ENCODE measurements at places on chromosomes 2 and 18.

GRCh38 chr2:46699934-46700256, 215.7 kb downstream of the MCFD2 start:
- no peak for DNase-seq

DNA sequence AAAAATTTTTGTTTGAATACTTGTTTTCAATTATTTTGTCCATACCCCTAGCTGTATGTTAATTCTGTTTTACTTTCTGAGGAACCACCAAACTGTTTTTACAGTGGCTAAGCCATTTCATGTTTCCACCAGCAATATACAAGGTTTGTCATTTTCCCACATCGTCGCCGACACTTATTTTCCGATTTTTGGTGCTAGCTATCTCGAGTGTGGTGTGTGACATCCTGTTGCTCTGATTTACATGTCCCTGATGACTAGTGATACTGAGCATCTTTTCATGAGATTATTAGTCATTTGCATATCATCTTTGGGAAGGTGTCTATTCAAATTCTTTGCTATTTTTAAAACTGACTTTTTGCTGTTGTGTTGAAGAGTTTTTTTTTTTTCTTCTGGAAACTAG, 7.2 kb upstream of the GPC1 start:
- DNase-seq, result no peak

DNA sequence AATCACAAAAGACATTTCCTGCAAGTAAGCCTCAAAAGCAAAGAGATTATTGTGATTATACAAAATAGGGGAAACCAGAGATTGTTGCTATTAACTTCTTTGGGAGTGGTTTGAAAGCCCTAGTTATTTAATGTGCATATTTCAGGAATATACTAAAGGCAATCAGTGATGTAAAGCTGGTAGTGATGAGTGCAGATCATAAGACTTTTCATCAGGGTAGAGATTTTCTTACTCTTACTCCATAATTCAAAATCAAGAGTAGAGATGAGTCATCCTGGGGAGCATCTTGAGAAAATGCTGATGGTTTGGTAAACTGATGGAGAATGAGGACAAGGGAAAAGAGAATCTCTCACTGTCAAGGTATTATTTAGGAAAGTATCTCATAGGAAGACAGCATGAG, 309.5 kb downstream of the FBXO15 start:
- no peak for DNase-seq

DNA sequence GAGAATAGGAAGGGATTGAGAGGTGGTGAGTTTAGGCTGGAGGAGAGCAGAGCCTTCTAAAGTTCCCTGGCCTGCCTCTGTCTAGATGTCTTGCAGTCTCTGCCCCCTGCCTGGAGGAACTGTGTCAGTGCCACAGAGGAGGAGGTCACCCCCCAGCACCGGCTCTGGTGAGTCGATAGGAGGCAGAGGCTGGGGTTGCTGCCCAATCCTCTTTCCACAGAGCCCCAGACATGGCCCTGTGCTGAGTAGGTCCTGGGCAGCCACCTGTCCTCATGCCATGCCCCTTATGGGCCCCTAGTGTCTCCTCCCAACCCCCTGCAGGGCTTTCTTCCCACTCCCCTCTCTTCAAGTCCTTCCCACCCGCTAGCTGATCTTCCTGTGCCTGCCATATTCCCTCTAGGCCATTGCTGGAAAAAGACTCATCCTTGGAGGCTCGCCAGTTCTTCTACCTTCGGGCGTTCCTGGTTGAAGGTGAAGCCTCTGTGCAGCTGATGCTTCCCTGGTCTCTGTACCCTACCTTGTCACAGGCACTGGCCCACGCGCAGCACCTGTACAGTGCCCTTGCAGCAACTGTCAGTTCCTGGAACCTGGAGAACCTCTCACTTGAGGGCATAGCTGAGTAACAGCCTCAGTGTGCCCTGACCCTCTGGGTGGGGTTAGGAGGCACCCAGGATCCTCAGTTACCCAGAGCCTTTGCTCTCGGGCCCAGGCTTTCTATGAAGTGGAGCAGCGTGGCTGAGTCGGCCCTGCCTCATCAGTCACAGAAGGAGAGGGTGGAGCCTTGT, 13.2 kb upstream of the SLC4A3 start:
- DNase-seq, result no peak

- no peak for DNase-seq
These were observed 10.2 kb upstream of the TMEM247 start for GRCh38 chr2:46469116-46469515.

- no peak for DNase-seq
These were observed 955 bp upstream of the BBS5 start for GRCh38 chr2:169478339-169478738.

DNA sequence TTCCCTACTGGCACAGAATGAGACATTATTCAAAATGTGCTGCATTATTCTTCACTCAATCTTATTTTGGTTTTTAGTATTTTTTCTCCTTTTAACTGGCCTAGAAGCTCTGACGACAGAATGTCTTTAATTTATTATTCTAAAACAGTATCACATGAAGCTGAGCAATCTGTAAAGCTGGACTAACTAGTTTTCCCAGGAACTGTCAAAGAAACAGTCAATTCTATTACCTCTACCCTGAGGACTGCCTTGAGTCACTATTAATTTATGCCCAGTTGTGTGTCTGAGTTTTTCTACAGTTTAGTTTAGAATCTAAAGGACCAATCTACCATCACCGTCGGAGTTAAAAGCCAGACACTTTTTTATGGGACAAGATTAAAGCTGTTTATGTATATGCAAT, 31.6 kb downstream of the MBD2 start:
- no peak for DNase-seq

DNA sequence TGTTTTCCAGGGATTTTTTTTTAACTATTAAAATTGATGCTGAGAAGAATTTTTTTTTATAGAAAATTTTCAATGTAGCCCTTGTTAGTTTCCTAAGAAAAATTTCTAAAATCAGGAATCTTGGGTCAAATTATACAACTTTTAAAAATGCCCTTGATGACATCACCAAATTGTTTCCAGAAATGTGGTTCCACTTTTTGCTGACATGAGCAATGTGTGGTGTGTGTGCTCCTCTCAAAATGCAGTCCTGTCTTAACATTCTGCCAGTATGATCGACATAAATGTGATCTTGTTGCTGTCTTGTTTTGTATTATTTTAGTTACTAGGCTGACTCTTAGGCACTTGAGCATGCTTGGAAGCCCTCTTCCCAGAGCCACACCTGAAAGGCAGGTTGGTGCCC, 89.7 kb upstream of the ST6GAL2 start:
- DNase-seq, result no peak

DNA sequence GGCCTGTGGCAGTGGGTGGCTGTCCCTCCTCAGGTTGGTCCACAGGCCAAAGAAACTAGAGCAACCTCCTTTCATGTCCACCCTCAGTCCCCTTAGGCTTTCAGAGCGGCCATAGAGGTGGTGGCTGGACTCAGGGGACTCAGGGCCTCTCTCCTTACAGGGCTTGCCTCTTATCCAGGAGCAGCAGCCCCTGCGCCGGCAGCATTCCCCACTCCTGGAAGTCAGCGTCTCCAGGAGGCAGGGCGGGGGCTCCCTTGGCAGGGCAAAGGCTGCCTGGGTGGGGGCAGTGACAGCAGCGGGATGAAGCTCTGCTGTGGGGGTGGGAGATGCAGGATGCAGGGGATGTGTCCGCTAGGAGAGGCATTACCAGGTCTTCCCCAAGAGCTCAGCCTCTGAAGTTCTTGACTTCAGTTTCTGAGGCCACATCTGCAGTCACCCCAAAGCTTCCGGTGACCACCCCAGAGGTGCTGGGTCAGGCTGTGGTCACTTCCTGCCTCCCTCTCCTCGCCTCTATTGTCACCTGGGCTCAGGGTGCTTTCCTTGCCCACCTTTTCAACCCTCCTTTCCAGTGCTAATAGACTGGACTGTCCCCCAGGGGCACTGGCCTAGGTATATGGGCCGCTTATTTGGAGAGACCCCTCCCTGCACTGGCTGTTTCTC, 8.6 kb upstream of the GPR55 start:
- DNase-seq, result no peak

DNA sequence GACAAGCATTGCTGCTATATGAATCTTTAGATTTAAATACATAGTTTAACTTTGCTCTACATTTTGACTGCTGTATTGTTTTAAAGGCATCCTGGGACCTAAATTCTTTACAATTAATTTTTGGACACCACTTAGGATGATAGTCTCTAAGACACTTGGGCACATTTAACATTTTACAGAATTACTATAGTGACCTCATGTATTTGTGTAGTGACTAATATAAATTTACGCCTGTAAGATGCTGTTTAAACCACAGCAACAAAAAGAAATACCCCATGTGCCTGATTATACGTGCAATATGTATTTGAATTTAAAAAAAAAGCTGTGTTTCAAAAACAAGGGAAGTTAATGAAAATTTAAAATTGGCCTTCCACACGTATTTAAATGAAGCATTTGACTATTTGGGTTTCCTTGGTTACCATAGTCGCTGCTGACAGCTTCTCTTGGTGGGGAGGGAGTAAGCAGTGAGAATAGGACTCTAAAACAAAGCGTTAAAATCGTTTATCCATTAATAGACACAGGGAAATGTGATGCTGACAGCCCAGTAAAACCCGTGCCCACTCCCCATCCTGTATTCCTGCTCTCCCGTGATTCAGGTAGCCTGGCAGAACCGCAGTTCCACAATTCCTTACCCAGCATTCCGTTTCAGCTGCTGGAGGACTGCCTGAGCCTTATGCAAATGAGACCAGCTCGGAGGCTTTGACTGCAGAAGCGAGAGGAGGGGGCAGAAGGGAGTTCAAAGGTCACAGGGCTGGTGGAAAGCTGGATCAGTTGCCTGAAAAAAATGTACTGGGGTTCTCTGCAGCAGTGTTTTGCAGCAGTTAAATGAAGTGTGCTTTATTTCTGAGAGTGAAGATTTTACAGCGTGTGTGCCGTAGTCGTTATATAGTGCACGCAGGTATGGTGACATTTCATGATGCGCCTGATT, 104.3 kb downstream of the CSRNP3 start:
- no peak for DNase-seq

GRCh38 chr18:42640160-42640559, 475.3 kb downstream of the RIT2 start:
- DNase-seq, result no peak

DNA sequence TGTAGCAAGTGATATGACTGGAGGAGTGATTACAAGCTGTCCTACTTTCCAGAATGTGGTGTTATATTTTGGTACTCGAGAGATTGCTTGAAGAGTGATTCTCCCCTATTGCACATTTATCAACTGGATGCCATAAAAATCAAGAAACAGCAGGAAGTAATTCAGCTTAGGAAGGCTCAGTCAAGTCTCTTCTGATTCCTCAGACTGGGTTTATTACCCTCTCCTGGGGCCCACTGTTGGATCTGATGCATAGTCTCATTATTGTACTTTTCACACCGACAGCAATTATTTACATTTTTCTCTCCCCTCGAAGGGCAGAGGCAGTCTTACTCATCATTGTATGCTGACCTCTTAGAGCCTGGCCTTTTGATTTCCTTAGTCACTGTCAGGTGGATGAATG, 9.3 kb downstream of the NOSTRIN start:
- no peak for DNase-seq

DNA sequence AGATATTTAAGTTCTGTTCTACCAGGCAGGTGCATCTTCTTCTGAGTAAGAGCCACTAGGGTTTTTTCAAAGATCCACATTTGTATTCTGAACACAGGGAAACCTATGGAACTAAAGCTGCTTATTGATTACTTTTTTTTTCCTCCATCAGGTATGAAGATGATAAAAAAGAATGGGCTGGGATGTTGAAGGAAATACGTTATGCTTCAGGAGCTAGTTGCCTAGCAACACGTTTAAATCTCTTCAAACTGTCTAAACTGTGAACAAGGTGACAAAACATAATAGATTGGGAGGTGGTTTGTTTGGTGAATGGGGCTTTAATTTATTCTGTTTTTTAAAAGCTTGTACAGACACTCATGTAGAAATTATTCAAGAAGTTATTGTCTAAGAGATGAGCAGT, 15.9 kb downstream of the KLHL41 start:
- no peak for DNase-seq

DNA sequence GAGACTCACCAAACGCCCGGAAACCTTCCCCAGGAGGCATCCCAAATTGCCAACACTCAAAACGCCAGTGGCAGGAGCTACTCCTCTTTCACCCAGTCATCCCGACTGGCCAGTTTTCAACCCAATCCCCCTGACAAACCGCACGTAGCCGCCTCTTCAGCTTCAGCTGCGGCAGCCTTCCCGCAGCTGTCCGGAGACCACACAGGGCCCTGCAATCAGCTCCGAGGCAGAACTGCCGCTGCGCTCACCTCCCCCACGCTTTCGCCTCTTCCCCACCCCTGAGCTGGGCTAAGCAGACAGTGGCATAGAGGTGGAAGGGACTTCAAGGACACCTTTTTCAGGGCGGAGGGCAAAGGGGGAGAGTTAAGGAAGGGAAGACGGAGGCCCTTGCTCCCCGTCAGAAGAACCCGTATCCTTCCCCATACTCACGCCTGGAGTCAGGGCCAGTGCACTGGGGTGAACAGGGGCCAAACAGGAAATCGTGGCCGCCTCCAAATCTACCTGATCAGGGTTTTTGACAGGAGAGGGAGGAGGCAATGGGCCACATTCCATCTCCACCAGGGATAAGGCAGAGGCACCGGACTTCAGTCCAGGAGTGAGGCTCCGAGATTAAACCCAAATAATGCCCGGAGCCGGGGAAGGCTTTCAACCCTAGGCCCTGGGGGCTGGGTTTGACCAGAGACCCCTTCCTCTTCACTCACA, 16.9 kb downstream of the CYP26B1 start:
- DNase-seq, result peak; percentile 4

DNA sequence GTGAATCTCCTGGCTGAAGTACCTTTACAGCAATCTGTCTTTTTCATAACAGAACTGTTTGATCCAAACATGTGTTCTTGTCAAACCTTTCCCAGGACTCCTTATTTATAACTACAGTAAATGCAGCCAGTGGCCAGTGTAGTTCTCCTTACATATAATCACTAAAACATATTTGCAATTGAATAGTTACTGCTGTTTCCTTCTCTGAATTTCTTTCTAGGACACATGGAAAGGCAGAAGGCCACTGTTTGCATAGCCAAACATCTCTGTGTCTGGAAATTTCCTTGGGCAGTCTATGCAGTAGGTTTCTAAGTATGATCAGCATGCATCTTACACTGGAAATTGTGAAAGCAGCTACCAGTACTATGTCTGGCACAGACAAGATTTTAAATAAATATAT, 57.4 kb upstream of the COL3A1 start:
- DNase-seq, result no peak

- DNase-seq, result peak; percentile 51
These were observed at the start of gene NBAS for GRCh38 chr2:15560988-15561573. TSS of gene NBAS (minus strand) at chr2:15561334. CDS start at chr2:15561304, 30 bp downstream.

GRCh38 chr2:184555352-184555751, 43.0 kb upstream of the ZNF804A start:
- no peak for DNase-seq

DNA sequence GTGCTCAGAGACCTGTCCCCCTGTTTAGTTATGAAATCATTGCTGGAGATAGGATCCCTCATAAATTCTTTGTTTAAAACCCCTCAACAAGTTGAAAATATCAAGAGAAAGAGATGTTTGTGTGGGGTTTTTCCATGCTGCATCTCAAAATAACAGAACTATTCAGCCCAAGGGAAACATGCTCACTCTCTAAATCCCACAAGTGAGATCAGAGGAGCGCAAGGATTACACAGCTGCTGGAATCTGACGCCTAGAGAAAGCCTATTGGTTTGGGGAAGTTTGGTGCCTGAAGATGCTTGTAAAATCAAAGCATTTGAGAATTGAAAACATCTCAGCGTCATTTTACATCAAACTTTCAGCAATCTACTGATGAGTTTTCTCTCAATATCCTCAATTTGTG, 7.9 kb downstream of the FSHR start:
- DNase-seq, result no peak

Data from T-helper 17 cell (primary cell).